ENCODE measurements at places on chromosomes 16 and 17. TPM values are rescaled to one million over a fixed set of nuclear protein-coding genes. Genes with fewer than 3 reads are reported as not detected.

The ITPRIPL2 gene
- 1.9 TPM for total RNA-seq

- no peak for DNase-seq
These were observed 77.8 kb downstream of the CYLD start for GRCh38 chr16:50819706-50820105.

- DNase-seq: no peak
These were observed 25.4 kb downstream of the UBE2G1 start for GRCh38 chr17:4340914-4341615.

GRCh38 chr16:1705688-1706385 lies at the start of gene MAPK8IP3:
Gene MAPK8IP3, plus strand, starts transcription at chr16:1706195. Its CDS starts 145 bp downstream, at chr16:1706340.
- DNase-seq: peak; percentile 88

DNA sequence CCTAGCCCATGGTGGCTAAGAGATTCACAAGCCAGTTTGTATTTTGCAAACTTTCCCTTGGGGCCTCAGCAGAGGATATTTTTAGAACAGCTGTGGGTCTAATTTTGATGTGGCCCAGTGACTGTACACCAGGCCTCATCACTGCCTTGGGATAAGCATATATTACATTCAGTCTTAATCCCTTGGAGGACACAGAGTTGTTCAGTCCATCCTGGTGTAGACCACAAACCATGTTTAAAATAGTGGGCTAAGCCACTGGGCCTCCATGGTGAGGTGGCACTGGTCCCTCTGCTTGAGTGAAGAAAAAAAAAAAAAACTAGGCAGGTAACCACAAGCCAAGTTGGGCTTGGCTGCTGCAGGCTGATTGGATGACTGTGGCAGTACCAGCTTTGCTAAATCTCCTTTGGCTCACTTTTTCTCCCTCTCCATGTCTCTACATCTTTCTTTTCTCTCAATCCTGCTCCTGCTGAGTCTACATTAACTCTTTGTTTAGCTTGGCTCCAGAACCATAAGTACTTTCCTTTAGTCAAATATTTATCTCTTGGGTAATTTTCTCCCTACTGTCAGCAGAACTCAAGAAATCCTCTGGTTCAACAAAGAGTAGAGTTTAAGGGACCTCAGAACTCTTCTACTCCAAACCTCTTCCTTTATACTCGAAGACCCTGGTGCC lies 120.0 kb upstream of the TBX2 start:
- DNase-seq: no peak

The CCDC154 gene
- 1.3 TPM for total RNA-seq

DNA sequence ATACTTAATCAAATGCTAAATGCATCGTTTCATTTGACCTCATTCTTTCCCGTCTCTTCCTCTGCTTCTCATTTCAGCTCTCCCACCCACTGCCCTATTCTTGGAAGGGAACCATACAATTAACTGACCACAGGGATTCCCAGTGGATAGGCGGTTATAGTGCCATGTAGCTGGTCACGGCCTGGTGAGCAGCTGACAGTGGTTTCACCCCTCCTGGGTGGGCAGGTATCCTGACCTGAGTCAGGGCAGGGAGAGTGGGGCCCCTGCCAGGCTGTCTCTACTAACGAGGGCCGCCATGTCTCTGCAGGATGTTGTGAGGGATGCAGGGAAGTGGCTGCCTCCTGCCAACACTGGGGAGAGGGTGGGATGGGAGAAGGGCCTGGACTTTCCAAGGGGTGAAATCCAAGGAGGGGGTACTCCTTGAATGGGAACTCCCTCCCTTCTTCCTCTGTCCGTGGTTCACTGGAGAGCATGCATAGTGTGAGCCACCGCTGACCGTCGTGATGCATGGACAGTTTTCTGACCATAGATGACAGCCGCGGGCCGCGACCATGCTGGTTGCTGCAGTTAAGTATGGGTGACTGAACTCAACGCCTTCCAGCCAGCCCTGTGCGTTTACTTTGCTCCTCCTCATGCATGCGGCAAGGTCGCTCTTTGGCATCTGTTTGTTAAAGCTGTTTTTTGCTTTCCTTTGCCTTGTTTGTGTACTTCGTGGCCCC lies 95.9 kb downstream of the RPTOR start:
- no peak for DNase-seq

GRCh38 chr16:49767414-49767813 lies 88.5 kb downstream of the ZNF423 start:
- DNase-seq: no peak

DNA sequence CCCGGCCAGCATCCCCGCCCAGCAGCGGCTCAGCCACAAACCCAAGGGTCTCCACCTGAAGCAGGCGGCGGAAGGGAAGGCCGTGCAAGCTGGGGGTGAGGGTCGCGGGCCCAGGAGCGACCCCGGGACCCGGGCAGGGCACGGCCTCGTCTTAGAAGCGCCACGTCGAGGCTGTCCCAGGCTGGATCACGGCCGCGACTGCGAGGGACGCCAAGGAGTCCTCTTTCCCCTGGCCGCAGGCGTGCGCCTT lies 538 bp upstream of the CCNF start:
- no peak for DNase-seq

DNA sequence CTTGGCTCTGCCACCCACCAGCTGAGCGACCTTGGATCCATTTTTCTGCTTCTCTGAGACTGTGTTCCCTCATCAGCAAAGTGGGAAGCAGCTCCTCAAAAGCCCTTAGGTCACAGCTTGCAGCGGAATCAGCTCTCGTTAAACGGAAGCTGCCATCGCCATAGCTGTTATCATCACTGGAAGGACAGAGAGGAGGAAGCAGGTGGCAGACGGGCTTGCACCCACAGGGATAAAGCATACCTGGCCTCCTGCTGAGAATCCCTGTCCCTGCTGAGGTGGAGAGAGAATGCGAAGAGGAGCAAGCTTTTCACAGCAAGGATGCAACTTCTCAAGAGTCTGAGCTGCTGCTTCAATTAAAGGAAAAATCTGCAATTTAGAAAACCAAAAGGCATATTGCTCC lies 106.6 kb downstream of the CLEC16A start:
- no peak for DNase-seq

DNA sequence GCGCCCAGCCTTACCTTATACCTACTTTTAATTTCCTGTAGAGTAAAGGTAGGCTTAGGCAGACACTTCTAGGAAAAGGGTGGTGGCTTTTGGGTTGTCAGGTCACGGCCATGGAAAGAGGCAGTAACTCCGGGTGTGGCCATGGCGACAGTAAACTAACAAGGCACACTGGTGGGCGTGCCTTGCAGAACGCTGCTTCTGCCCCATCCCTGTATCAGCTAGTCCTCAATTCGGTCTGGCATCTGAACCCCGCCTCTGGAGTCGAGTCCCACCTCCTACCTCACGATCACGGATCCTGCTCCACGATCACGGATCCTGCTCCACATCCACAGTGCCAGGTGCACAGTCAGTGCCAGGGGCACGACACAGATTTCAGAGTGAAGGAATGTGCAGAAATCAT lies 5.6 kb downstream of the ADCY9 start:
- no peak for DNase-seq

DNA sequence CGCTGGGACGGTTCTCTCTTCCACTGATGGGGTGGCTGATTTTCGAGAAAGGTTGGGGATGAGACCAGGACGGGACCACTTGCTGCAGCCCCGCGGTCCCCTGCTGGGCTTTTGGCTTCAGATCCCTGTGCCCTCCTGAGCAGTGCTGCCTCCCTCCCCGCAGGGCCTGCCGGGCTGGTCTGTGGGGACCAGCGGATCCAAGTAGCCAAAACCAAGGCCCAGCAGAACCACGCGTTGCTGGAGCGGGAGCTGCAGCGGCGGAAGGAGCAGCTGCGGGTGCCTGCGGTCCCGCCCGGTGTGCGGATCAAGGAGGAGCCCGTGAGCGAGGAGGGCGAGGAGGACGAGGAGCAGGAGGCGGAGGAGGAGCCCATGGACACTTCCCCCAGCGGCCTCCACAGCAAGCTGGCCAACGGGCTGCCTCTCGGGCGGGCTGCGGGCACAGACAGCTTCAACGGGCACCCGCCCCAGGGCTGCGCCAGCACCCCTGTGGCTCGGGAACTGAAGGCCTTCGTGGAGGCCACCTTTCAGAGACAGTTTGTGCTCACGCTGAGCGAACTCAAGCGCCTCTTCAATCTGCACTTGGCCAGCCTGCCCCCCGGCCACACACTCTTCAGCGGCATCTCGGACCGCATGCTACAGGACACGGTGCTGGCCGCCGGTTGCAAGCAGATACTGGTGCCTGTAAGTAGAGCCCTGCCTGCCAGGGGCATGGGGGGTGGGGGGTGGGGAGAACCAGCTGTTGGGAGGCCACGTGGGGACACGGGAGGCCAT lies 28.6 kb downstream of the POLR3E start:
- DNase-seq: no peak

GRCh38 chr16:85393674-85394451 lies 219.3 kb upstream of the GSE1 start:
- DNase-seq: peak; percentile 77

DNA sequence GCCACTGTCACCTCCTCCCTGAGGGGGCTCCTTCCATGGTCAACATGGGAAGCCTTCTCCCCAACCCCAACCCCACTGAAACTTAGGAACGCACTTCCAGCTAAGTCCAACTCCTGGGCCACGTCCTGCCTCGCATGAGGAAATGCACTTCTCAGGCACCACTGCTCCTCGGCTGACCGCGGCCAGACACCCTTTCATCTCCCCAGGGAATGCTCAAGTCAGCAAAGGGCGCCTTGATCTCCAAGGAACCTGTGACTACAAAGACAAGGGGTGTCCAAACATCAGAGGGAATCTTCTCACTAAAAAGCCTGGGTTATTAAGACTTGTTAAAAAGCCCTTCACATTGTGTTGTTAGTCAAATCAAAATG lies 124.9 kb upstream of the HSBP1 start:
- DNase-seq: no peak

The SLC52A1 gene
- 0.13 TPM for total RNA-seq

- DNase-seq: no peak
These were observed 306.6 kb upstream of the N4BP1 start for GRCh38 chr16:48916566-48916965.

DNA sequence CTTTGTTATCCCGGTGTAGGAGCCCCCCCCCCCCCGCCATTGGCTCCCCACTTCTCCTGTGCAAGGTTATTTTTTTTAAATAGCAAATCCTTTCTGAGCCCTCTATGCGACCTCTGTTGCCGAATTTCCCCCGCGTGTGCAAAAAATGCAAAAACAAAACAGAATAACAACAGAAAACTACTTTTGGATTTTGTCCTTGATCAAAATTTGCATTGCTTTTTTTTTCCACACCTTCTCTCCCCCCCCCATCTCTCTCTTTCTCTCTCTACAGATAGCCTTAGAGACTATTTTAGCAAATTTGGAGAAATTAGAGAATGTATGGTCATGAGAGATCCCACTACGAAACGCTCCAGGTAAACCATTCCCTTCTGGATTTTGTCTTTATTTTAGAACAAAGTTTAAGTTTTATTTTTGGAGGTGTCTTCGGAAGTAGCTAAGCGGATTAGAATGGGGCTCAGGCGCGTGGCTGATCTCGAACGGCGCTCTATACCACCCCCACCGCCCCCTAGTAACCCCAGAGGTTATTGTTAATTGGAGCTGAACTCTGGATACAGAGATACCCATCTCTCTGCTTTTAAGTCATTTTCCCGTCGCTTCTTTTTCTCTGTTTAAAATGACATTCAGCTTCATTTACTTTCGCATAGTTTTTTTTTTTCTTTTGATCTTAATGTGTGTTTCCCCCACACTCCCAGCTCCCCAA lies 1.0 kb downstream of the MSI2 start:
- DNase-seq: peak; percentile 59

GRCh38 chr17:56876766-56877179 lies 37.1 kb downstream of the TRIM25 start:
- DNase-seq: no peak

GRCh38 chr16:66254751-66255150 lies 111.7 kb upstream of the CDH5 start:
- no peak for DNase-seq

The KRTAP9-6 gene
- total RNA-seq: not detected

DNA sequence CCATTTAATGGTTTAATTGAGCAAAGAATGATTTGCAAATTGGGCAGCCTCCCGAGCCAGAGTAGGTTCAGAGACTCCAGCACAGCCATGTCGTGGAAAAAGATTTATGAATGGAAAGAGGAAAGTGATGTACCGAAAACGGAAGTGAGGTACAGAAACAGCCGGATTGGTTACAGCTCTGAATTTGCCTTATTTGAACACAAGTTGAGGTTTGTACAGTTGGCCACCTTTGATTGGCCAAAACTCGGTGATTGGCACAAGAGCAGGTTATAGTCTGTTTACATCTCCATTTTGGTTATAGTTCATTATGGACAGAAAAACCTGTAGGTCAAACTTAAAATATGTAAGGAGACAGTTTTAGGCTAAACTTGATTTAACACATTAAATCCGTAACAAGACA lies 44.5 kb downstream of the TENT4B start:
- DNase-seq: no peak

DNA sequence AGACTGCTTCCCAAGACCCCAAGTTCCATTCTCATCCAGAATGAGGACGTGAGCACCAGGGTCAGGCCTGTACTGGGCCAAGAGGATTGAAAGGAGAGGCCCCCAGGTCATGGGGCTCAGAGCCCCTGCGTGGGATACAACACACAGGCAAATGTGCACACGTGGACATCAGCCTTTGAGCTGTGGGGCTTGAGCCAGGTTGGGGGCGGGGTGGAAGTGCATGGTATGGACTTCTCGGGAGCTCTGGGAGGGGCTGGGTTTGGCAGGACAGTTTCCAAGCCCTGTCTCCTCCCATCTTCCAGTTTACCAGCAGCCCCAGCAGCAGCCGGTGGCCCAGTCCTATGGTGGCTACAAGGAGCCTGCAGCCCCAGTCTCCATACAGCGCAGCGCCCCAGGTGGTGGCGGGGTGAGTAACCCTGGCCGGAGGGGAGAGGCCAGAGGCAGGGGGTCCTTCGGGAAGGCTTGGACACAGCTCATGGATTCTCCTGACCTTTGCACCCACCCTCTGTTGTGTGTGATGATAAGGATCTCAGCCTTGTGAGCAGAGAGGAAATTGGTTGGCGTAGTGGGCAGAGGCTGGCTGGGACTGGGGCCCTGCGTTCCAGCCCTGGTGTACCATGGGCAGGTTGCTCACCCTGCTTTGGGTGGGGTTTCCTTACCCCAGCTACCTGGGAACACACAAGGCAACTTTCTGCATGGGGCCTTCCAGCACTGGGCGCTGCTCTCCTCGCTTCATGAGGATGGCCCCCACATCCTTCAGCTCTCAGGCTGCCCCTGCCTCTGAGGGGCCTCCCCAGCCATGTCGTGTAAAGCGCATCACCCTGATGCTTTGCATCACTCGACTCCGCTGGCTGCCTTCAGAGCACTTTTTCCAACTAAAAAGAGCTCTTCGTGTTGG lies 10.4 kb upstream of the LASP1NB start:
- DNase-seq: no peak

DNA sequence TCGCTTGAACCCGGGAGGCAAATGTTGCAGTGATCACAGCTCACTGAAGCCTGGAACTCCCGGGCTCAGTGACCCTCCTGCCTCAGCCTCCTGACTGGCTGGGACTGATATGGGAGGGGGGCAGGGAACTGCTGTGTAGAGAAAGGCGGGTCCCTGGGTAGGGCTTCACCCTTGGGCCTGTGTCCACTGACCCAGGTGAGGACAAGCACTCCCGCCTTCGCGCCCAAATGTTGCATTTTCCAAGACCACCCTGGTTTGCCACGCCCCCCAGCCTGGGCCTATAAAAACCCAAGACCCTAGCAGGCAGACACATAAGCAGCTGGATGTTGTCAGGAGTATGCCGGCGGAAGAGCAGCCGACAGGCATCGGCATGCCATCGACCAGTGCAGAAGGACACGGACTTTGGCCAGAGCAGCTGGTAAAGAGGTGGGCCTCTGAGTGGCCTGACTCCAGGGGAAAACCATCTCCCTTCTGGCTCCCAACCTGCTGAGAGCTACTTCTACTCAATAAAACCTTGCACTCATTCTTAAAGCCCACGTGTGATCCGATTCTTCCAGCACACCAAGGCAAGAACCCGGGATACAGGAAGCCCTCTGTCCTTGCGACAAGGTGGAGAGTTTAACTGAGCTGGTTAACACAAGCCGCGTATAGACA lies 19.1 kb downstream of the SMYD4 start:
- no peak for DNase-seq

Measured in activated CD8-positive, alpha-beta T cell treated with anti-CD3 and anti-CD28 coated beads for 36 hours (primary cell).